ENCODE measurements at places on chromosomes 2 and 18.

DNA sequence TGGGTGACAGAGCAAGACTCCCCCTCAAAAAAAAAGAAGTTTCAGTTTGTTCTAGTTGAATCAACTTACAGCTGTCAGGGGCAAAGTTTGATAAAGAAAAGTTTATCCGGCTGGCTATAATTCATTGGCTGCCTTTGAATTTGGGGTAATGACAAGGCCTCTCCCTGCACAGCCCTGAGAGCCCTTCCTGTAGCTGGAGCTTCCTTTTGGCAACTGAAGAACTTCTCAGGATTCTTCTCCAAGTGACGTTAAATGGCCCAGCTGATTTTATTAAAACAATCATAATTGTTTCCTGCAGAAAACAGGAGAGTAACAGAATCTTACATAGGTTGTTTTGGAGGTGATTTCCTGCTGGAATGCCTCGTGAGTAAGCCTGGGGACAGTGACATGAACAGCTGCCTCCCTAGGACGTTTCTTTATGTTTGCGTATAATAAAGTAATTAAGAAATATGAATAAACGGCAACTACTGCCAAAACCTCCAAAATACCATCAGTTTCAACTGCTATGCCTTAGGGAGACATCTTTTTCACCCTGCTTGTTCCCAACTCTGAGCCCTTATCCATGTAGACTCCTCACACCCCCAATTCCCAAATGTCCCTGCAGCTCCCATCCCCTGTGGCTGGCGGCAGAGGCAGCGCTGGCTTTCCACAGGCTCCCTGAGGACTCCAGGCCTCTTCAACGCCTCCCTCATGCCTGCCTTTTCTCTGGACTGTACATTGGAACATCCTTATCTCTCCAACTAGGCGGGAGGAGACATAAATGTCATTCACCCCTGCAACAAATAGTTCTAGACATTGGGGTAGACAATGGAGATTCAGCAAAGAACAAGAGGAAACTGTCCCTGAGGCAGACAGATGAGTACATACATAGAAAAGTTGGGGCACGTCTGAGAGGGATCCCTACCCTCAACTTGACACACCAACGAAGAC is 59.2 kb upstream of the FZD7 start:
- DNase-seq, result no peak

DNA sequence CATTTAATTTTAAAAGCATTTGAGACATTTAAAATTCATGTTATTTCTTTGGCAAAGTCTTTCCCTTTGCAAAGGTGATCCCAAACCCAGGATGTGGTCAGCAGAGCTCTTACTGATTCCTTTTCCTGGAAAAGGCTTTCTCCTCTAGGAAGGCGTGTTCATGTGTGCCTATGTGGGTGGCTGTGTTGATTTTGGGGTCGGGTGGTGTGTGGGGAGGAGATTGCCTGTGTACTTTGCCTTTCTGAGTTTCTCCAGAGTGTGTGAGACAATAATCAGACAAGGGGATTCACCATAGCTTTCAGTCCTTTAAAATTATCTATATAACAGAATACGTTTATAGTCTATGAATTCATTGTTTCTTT is 173.2 kb downstream of the SOCS6 start:
- DNase-seq, result no peak

DNA sequence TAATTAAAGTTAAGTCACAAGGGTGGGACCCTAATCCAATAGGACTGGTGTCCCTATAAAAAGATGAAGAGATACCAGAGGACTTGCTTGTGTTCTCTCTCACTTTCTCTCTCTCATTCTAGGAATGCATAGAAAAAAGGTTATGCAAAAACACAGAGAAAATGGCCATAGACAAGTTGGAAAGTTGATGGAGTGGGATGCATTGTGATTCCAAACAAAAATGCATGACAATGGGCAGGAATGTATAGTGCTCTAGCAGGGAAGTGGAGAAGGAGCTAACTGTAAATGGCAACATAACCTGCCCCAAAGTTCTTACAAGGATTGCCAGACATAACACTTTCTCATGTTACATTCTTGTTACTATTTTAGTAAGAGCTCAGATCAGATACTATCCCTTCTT is 301.6 kb upstream of the LRATD1 start:
- no peak for DNase-seq

DNA sequence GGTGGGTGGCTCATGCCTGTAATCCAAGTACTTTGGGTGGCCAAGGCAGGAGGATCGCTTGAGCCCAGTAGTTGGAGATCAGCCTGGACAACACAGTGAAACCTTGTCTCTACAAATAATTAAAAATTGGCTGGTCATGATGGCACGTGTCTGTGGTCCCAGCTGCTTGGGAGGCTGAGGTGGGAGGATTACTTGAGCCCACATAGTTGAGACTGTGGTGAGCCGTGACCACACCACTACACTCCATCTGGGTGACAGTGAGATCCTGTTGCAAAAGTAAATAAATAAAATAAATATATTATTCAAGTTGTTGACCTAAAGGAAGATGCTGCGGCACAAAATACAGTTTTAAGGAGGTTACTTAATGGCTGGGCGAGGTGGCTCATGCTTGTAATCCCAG is 72.7 kb downstream of the LAMA3 start:
- DNase-seq, result no peak

DNA sequence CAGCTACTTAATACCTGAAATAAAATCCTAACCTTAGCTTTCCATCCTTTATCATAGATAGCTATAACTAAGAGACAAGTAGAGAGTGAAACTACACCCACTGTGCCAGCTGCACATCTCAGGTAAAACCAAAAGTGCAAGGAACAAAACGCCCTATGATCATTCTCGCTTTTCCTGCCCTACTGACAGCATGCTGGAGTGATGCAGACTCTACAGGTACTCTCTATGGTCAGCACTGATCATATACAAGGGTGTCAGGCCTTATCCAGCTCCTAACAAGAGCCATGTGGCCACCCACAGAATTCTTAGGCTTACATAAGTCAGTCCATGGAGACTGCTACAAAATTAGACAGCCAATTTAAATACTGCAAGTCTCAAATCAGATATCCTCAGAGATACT is 45.6 kb downstream of the REV1 start:
- DNase-seq, result no peak

DNA sequence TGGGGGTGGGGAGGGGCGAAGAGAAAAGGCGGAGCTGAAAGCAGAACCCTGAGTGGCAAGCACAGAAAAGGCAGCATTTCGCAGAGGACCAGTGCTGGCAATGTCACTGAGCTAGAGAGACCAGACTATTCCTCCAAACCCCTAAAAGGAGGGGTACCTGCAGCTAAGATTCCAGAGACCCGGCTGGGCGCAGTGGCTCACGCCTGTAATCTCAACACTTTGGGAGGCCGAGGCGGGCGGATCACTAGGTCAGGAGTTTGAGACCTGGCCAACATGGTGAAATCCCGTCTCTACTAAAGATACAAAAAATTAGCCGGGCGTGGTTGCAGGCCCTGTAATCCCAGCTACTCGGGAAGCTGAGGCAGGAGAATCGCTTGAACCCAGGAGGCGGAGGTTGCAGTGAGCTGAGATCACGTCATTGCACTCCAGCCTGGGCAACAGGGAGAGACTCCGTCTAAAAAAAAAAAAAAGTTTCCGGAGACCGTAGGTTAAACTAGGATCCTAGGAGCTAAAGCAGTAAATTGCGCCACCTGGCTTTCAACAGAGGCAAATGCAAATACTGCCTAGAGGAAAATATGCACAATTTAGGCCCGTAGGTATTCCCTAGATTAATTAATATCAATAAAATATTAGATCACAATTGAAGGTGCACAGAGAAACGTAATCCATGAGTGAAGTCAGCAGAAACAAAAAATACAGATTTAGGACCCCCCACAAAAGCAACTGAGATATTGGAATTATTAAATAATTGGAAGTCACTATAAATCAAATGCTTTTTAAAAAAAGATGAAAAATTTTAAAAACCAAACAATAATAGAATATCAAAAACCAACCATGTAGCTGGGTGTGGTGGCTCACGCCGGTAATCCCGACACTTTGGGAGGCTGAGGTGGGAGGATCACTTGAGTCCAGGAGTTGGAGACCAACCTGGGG is 4.9 kb downstream of the UCN start:
- DNase-seq, result peak; percentile 68

DNA sequence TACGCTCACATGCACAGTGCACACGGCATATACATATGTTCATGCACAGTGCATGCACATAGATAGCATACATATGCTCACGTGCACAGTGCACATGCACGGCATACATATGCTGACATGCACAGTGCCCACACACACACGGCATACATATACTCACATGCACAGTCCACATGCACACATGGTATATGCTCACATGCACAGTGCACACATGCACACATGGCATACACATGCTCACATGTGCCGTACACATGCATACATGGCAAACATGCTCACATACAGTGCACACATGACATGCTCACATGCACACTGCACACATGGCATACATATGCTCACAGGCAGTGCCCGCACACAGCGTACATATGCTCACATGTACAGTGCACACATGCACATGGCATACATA is 97.7 kb upstream of the CTDP1 start:
- DNase-seq, result no peak

DNA sequence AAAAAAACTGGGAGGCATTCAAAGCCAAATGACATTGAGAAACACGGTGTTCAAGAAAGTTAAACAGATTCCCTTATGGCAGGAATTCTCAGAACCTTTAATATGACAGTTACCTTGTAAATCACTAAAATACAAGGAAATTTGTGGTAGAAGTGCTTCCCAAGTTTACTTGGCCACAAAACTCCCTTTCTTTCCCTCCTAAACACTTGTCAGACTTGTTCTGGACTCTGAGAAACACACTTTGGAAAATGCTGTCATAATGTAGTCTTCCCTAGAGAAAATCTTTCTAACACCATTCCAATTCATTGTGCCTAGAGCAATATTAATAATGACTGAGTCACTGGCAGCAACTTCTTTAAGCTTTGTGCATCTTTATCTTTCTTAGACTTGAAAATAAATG is 140.4 kb downstream of the ANKRD44 start:
- no peak for DNase-seq

DNA sequence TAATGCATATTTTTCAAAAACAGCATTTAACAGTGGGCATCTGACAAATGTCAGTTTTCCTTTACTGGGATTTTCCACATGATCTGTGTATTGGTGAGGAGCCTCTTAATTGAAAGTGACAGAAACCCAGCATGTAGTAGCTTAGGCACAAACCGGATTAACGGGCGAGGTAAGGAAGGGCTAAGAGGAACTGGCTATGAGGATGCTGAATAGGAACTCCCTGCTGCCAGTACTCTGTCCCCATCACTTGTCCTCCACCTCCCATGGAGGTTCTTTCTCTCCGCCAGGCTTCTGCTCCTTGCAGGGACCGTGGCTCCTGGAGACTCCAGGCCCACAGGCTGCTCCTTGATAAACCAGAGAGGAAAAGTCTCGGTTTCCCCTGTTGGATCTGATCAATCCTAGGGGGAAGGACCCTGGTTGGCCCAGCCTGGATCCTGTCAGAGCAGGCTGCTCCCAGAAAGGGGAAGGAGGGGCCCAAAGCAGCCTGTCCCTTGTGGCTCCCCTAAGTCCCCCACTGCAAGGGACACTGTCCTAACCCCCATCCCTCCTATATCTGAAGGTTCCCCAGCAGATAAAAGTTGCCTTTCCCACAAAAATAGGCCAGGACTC is 10.3 kb downstream of the TEX44 start:
- no peak for DNase-seq

- DNase-seq, result no peak
These were observed 303.2 kb upstream of the MC4R start for GRCh38 chr18:60675801-60676200.

DNA sequence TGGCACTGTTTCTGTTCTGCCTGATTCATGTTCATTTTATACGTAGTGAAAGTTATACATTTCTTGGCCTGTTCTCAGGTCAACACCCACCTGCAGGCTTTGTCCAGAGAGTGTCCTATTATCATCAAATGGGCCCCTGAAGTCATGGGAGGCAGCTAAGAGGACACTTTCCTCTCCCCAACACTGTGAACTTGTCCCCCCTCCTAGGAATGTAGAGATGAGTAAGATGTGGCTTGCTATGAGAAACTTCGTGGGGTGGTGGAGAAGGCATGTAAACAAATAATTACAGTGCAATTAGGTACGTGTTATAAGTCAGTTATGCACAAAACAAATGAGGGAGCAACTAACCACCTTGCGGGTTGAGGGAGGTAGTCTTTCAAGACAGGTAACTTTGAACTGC is 57.9 kb downstream of the COL4A3 start:
- no peak for DNase-seq

- no peak for DNase-seq
These were observed 377.6 kb downstream of the RND3 start for GRCh38 chr2:150109912-150110311.

DNA sequence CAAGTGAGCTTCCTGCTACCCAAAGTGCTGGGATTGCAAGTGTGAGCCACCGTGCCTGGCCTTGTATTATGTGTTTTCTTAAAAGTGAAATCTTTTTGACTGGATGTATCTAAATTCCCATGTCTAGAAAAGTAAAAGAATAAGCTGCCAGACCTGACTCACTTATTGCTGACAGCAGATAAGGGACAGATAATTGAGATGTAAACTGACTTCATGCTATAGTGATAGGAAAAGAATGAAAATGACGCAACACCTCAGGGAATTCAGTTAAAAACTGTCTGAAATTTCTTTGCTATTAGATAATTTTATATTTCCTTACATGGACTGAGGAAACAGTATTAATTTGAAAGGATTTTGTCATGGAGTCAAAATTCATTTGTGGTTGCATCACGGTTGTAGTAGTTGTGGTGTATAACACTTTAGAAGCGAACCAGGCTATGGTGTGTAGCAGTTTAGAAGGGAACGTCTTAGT is 19.4 kb downstream of the TTC27 start:
- DNase-seq, result no peak

DNA sequence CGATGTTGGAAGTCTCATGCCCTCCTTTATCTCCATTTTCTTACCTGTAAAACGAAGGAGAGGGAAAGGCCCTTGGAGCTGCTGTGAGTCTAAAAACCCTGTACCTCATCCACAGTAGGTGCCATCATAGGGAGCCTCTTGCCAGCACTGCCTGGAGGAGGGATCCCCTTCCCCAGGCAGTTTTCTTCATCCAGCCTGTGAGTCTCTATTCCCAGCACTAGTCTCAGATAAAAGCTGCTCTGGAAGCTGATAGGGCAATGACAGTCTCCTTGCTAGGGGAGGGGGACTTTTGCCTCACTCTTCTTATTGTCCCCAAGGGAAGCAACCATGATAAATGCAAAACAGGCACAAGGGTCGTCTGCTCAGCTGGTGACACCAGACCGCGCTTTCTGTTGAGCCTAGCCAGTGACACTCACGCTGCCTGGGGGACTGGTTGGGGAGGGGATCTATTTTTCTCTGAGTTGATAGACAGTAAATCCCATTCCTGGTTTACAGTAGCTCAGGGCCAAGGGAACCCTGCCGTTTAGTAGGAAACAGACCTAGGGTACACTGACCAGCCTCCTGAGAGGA is 139.5 kb upstream of the NABP1 start:
- no peak for DNase-seq

- DNase-seq, result no peak
These were observed 40.3 kb downstream of the HRH4 start for GRCh38 chr18:24500766-24501165.

DNA sequence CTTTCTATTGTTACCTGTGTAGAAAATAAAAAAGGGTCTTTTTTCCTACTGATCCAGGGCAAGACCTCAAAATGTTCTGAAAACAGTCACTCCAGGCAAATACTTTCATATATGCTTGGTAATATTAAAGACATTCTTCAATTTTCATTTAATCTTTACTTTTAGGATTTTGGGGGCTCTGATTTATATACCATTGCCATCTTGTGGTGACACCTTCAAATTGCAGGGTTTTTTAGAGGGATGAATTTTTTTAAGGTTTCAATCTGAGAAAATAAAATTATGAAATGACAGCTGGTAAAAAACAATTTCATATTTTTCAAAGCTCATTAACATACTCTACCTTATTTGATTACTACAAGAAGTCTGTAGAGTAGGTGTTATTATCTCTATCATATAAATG is 26.8 kb downstream of the MAPK4 start:
- no peak for DNase-seq

Measured in CD4-positive, alpha-beta T cell treated with Interleukin-10 for 1 hour (primary cell).